ENCODE measurements at places on chromosomes 13 and 19.

DNA sequence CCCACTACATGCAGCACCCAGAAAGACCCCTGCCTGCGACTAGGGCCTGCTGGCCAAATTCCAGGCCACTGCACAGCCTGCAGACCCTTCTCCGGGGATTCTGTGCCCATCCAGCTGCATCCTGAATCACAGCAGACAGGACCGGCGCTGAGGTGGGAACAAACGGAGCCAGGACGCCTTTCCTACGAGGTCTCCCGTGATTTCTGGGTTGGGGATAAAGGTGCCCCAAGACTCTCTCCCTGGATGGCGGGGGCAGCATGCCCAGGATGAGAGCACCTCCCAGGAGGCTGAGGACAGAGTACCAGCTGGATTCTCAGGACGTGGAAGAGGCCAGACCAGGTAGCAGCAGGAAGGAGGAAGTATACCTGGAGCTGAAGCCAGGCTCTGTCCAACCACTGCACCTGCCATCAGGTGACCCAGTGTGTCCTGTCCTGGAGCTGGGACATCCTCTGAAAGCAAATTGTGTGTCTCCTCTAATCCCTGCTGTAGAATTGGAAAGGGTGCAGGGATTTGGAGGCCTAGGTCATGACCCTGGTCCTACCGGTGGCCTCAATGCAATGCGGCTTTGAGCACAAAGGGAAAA is 3.4 kb upstream of the FUT5 start:
- no peak for DNase-seq

DNA sequence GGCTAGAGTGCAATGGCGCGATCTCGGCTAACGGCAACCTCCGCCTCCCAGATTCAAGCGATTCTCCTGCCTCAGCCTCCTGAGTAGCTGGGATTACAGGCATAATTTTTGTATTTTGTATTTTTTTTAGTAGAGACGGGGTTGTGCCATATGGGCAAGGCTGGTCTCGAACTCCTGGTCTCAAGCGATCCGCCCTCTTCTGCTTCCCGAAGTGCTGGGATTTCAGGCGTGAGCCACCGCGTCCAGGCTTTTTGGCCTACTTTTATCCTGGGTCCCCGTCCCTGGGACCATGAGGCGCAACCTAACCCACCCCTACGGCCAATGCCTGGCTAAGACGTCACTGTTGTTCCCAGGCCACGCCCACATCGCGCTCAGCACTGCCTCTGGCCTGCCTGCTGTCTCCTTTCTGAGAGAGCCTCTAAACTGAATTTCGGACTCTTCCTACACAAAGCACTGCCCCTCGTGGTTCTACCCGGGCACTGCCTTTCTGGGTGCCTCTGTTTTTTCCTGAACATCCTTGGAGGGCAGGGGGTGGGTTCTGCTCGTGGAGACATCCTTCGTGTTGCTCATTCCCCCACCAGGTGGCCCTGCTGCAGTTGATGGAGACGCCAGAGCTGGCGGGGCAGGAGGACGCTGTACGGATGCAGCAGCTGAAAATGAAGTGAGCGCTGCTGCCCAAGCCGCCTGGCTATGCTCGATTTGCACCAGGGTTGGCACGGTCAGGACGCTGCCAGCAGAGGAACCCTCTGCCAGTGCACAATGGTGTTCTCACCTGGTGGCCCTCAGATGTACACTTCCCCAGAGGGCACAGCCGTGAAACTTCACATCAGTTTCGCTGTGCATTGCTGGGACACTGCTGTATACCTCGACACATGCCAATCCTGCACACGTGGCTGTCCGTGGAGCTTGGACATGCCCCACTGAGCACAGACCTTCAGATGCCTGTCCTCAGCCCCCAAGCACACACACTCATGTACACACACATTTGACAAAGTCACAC is 2.0 kb downstream of the REX1BD start:
- DNase-seq, result peak; percentile 85

GRCh38 chr13:65642996-65643395 is 1587.1 kb downstream of the PCDH9 start:
- DNase-seq, result no peak

DNA sequence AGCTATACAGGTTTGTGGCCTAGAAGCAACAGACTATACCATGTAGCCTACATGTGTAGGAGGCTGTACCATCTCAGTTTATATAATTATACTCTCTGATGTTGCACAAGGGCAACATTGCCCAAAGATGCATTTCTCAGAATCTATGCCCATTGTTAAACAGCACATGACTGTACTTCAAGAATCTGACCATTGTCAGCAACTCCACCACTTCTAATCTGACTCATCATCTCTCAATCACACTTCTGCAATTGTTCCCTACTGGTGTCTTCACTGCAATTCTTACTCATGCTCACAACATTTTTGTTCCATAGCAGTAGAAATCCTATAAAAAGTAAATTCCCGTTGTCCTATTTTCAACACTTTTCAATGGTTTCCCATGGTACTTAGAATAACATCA is 63.9 kb upstream of the ATXN8OS start:
- DNase-seq, result no peak

GRCh38 chr19:13169769-13170168 is 19.6 kb downstream of the IER2 start:
- no peak for DNase-seq

GRCh38 chr13:66322193-66322740 is 907.9 kb downstream of the PCDH9 start:
- DNase-seq, result no peak

DNA sequence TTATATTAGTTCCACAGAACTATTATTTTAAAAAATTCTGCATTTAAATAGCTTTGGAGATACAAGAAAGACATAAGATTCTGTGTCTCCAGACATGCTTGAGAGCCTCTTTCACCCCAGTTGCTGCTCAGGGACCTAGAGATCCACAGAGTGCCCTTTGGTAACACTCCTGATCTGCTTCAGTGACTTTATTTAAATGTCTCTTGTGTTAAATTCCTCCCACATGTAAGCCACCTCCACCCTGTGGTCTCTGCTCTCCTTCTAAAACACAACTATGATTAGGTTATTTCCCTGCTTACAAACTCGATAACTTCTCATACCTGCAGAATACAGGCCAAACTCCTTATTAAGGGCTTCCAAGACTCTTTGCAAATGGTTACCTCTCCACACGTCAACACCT is 141.0 kb downstream of the RFC3 start:
- no peak for DNase-seq

DNA sequence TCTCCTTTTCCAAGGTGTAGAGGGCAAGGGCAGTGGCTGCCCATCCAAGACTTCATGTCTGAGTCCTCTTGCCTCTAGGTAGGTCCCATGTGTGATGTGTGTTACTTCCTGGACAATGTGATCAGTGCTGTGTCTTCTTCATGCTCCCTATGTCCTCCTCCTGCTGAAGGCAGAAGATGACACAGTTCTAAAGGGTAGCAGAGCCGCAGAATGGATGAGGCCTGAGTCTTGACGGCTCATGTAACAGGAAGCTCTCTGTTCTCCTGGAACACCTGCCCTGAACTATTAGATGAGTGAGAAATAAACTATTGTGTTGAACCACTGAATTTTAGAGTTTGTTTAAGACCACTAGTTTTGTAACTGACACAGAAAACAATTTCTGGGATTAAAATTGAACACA is 165.9 kb downstream of the NDFIP2 start:
- no peak for DNase-seq

DNA sequence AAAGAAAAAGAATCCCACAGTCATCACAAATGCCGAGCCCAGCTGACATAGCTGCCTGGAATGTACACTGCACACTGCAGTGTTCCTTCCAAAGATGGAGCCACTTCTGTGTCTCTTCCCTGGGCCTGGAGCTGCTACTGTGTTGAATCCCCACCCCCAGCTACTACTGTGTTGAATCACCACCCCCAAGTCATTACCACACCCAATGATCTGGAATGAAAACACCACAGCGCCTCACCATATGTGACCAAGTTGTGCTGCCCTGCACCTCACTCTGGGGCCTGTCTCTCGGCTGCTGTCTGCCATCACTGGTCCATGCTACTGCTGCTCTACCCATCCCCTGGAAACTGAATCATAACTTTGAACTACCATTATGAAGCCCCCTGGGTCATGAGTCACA is 861.2 kb downstream of the UQCRFS1 start:
- DNase-seq, result no peak

DNA sequence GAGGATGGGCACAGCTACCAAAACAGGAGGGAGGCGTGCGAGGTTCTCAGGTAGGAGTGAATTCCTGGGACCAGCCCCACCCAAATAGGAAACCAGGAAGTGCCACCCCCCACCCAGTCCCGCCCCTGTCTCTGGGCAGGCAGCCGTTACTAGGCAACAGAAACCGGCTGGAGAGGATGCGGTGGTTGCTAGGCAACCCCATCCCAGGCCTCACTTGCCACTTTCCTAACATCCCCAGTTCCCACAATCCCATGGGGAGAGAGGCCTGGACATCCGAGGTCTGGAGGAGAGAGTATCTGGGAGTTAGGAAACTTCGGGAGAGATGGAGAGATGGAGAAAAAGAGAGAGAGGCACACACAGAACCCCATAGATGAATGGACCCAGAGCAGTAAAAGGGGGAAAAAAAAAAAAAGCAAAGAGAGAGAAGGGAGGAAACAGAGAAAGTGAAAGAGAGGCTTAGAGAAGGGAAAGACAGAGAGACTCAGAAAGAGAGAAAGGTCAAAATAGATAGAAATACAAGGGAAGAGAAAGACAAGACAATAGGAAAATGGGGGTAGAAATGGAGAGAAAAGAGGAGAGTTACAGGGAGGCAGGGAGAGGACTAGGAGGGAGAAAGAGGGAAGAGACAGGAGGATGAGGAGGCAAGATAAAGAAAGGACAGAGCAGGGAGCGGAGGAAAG is 3.8 kb downstream of the GRIK5 start:
- DNase-seq, result peak; percentile 30

DNA sequence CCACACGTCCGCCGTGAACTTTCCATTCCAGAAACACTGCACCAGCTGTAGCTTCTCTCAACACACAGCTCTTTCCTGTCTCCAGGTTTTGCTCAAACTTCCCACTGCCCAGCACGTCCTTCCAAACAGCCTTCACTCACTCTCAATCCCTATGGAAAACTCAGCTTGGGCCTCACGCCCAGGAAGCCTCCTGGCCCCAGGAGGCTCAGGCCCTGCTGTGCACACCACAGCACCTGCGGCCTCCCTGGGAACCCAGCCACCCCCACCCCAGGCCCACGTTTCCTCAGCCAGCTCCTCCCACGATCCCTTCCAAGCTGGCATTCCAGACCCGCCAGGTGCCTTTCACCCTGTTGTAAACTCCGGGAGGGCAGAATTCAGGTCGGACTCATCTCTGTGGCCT is 35.2 kb downstream of the C13orf46 start:
- DNase-seq, result no peak

DNA sequence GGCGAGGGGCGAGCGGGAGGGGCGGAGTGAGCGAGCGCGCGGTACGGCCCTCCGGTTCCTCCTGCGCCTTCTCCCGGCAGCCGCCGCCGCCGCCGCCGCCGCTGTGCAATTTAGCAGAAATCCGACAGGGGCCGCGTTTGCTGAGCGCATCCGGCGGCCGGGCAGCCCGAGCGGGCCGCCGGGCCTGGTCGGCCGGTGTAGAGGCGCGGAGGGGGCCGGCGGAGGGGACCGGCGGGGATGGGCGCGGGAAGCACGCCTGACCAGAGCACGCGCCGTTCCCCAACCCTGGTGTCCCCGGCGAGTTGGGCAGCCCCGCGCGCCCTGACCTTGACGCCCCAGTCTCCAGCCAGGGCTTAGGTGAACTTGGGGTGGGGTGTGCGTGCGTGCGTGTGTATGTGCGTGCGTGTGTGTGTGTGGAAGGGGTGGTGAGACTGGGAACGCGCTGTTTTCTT is 144.5 kb upstream of the ZNF536 start:
- peak; percentile 57 for DNase-seq

DNA sequence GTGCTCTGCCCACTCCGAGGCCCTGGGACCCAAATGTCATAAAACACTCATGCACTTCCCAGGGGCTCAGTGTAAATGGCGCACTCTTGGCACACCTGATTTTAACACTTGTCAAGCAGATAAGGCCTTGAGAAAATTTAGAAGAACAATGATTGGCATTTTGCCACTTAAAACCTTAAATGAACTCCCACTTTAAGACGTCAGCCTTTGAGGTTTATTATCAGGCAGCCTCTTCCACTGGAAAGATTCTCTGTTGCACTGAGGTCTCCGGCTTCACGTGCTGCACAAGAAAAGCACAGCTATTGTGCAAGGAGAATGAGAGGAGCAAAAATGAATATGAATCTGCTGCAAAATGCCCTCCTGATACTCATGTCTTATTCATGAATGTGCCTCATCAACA is 38.5 kb upstream of the ATP11A start:
- DNase-seq, result no peak

- no peak for DNase-seq
Measured at GRCh38 chr19:18170714-18171255, 2.8 kb upstream of the IFI30 start.

GRCh38 chr19:52237197-52237596 is 32.2 kb upstream of the ZNF766 start:
- DNase-seq, result no peak

DNA sequence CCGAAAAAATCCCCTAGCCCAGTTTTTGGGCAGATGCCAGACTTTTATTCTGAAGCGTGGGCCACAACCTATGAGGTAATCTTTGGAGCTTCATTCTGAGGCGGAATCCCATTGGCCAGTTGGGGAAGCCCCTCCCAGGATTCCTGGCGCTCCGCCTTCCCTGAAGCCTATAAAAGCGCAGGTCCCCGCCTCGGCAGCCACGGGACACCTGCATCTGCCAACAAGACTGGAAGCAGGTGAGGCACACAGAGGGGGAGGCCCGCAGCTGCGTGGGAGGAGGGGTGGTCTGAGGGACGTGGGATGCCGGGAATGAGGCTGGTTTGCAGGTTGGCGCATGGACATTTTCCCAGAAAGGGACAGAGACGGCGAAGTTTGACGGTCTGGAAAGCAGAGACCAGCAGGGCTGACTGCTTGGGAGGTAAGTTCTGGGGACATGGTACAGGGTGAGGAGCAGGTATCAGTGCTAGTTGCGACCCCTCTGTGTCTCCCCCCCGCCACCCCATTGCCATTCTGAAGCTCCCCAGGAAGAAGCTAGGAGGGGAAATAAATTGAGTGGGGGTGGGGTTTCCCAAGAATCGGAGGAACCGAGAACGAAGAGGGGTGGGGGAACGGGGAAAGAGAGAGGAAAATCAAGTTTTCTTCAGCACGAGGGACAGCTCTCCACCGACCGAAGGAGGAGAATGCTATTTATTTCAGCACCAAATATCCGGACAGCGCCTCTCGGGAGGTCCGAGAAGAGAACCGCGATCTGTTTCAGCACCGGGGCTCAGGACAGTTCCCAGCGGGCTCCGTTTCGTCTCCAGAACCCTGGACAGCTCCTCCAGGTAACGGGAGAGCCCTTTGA is 22.4 kb upstream of the FEM1A start:
- DNase-seq, result peak; percentile 47

All from anterior cingulate cortex (tissue), 58 donors.